ENCODE measurements at places on chromosomes 3 and 15.
A peak's percentile ranks its signal among the peaks of the same experiment; 100 is the strongest.

- no peak for DNase-seq
These were observed 4.3 kb upstream of the MRPS25 start for GRCh38 chr3:15069441-15069840.

GRCh38 chr3:46646700-46647099 lies 34.4 kb downstream of the FAM240A start:
- DNase-seq, result no peak

- DNase-seq, result peak; percentile 68
These were observed 35.8 kb downstream of the MGLL start for GRCh38 chr3:127786353-127787070.

GRCh38 chr3:14332392-14332791 lies 70.0 kb upstream of the SLC6A6 start:
- no peak for DNase-seq

- no peak for DNase-seq
These were observed 21.0 kb upstream of the CLDN18 start for GRCh38 chr3:137988982-137989381.

DNA sequence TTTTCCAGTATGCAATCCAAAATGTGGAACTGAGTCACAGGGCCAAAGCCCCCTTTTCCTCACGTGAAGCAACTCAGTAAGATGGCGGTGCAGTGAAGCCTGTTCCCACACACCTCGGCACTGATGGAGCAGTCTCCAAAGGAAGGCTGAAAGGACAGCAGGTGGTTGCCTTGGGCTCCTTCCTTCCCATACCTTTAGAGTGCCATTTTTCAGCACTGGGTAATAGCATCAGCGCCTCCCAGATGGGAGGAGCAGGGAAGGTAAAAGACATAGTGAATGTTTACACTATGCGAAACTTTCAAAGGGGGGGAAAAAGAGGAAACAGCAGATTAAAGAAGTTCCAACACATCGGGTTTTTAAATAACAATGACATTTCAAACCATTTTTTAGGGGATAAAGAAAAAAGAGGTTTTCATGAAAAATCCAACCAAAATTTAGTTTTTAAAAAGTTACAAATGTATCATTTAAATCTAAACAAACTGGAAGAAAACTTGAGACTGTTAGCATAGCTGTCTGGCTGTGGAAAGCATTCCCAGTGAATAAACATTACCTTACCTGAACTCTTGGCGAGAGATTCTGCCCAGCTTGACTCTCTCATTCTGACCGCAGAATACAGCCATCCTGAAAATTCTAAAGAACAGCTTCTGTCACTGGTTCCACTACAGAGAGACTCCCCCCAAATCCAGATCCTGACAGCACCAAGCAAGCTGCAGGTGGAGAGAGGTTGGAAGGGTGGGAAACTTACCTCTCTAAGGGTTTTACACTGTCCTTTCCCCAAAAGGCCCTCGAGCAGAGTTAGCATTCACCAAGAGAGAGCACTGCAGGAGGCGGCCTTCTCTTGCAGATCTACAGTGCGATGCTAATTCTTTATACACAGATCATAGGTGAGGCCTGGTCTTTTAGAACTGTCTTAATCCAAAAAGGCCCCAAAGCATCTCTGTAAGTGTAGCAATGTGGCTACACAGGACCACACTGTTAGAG lies 32.6 kb downstream of the ABCC5 start:
- DNase-seq, result no peak

- no peak for DNase-seq
These were observed 11.4 kb upstream of the C3orf22 start for GRCh38 chr3:126570103-126570541.

DNA sequence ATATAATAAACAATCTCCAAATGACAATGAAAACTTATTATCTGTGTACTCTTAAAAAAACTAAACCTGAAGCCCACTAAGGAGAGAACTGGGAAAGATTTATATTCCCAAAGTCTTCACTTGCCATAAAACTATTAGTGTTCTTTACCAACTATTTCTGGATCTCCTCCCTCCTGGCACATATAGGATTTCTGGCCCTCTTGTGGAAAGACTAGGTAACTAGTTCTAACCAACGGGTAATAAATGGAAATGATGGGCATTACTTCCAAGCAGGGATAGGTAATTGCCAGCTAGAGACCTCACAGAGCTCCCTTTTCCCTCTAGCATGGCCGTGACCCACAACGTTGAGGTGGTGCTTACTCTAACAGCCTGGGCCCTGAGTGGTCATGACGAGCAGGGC lies 110.1 kb downstream of the DNAH12 start:
- DNase-seq, result no peak

- DNase-seq, result no peak
These were observed 24.0 kb downstream of the RMDN3 start for GRCh38 chr15:40731034-40731433.

GRCh38 chr3:55615694-55616295 lies 128.7 kb upstream of the WNT5A start:
- DNase-seq, result no peak

DNA sequence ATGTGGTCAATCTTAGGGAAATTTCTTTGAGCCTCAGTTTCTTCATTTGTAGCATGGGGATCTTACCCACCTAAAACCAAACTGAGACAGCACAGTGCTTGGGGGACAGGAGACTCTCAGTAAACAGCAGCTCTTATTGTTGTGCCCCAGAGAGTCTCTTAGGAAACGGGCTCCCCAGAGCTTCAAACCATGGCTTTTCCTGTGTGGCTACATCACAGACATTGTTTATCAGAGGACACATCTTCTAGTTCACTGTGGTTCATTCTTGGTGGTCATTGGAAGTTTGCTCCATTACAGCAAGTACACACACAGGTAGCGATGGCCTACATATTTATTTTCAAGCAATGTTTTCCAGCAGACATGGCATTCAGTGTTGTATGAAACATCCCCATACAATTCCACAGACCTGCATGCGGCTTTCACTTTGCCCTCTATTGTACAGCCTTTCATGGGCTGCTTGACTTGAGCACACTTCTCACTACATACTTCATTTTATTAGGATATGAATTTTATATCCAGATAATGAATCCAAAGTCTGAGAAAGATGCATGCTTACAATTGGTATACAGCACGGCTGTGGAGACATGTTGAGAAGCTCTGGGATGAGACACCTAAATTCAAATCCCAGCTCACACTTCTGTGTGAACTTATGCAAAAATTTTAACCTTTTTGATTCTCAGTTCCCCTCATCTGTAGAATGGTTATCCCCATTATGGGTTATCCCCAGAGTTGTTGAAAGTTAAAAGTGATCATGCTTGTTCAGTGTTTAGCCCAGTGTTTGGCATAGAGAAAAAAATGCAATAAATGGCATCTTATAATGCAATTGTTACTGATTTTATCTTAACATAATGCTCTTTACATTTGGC lies 84.8 kb upstream of the ICE2 start:
- DNase-seq, result no peak

GRCh38 chr3:120214176-120214575 lies 70.8 kb downstream of the GPR156 start:
- DNase-seq, result no peak

- DNase-seq, result no peak
These were observed 121.3 kb upstream of the TBL1XR1 start for GRCh38 chr3:177318559-177318958.

DNA sequence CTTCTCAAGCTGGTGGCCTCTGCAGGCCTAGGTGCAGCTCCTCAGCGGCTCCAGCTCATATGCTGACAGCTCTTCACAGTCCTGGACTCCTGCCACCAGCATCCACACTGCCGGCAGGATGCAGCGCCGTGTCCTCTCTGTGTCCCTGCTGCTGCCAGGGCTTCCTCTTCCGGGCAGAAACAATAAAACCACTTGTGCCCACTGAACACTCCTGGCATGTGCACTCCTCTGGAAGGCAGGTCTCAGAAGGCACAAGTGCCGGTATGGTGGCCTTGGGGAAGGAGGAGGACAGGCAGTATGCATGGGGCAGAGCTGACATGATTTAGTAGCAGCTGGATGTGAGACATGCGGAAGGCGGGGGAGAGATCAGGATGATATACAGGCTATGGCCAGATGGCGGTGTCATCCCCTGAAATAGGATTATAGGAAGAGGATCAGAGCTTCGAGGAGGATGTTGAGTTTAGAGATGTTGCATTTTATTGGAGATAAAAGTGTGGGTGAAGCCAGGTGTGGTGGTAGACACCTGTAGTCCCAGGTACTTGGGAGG lies 7.5 kb upstream of the MAN2A2 start:
- no peak for DNase-seq

GRCh38 chr3:99418209-99418635 lies 220.2 kb upstream of the COL8A1 start:
- DNase-seq, result no peak

DNA sequence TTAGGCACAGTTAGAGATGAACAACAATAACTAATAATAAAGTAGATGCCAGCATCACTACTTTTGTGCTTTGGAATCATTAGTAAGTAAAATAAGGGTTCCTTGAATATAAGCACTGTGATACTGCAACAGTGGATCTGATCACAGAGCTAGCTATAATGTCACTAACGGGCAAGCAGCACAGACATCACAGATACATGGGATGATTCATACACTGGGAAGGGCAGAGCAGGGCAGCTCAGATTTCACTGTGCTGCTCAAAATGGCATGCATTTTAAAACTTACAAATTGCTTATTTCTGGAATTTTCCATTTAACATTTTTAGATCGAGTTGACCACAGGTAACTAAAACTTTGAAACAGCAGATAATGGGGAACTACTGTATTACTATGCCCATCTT lies 476.6 kb downstream of the FHIT start:
- no peak for DNase-seq

- DNase-seq, result no peak
These were observed 39.3 kb upstream of the INSYN1 start for GRCh38 chr15:73792415-73792814.

GRCh38 chr3:56825567-56826438 lies 24.1 kb upstream of the ARHGEF3 start:
- DNase-seq, result no peak

DNA sequence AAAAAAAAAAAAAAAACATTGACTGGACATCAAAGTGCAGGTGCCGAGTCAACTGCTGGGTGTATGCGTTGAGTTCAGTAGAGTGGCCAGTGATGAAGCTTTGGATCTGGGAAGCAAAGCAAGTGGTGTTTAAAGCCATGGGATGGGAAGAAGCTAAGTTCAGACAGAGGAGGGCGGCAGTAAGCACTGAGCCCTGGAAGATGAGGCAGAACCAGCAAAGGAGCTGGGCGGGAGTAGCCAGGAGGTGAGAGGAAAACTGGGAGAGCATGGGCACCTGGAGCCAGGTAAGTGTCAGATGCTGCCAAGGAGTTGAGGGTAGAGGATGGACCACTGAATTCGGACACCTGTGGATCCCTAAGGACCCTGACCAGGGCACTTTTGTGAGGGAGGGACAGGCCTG lies 11.4 kb upstream of the GNAI2 start:
- no peak for DNase-seq

- no peak for DNase-seq
These were observed 9.1 kb downstream of the NCEH1 start for GRCh38 chr3:172701751-172702150.

DNA sequence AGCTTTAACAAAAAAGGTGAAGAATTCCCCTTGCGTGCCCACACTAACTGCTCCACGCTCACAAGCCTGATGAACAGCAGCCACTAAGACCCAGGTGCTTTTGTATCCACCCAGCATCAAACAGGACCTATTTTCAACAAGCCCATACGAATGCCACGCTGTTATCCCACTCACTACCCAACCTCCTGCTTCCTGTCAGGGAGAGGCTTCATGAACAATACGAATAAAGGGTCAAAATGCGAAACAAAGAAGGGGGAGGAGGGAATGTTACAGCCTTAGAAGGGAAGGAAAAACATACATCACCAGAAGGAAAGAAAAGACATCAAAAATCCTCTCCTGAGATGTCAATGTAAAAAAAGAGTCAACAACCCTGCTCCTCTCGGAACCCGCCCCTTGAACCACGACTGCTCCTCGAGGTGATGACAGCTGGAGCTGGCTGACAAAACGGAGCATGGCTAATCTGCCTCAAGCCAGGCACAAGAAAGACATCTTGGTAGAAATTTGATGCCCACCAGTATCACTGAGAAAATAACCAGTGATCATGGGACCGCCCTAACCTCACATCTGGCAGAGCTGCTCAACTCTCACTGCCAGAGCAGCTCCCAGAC lies 9.7 kb downstream of the ERC2 start:
- DNase-seq, result no peak

DNA sequence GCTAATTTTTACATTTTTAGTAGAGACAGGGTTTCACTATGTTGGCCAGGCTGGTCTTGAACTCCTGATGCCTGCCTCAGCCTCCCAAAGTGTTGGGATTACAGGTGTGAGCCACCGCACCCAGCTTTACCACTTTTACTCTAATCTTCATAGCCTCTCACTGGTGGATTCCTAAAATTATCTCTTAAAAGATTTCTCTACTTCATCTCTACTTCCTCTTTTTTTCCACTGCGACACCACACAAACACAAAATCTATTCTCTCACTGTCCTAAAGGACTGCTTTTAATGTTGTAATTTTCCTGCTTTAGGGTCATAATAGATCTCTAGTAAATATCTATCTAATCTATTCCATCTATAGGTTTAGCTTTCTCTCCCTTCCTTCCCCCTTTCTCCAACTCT lies 34.0 kb upstream of the TBL1XR1 start:
- DNase-seq, result no peak

DNA sequence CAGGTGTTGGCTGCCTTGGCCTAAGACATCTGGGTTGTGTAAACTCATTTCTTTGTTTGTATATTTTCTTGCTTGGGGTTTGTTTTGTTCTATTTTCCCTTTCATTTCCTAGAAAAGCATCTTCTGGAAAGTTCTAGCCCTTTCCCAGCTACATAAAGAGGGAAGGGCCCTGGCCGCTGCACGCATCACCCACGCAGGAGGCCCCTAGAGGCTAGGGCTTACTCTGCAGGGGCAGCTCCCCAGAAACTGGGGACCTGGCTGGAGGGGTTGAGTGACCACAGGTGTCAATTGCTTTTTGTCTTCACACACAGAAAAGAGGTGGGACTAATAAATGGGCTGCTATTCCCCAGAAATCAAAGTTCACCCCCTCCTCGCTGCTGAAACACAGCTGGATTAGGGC lies 52.6 kb downstream of the PDIA5 start:
- DNase-seq, result no peak

GRCh38 chr3:184737063-184737462 lies 25.2 kb upstream of the MAGEF1 start:
- DNase-seq, result no peak

- DNase-seq, result no peak
These were observed 5.2 kb downstream of the OPA1 start for GRCh38 chr3:193598202-193598601.

DNA sequence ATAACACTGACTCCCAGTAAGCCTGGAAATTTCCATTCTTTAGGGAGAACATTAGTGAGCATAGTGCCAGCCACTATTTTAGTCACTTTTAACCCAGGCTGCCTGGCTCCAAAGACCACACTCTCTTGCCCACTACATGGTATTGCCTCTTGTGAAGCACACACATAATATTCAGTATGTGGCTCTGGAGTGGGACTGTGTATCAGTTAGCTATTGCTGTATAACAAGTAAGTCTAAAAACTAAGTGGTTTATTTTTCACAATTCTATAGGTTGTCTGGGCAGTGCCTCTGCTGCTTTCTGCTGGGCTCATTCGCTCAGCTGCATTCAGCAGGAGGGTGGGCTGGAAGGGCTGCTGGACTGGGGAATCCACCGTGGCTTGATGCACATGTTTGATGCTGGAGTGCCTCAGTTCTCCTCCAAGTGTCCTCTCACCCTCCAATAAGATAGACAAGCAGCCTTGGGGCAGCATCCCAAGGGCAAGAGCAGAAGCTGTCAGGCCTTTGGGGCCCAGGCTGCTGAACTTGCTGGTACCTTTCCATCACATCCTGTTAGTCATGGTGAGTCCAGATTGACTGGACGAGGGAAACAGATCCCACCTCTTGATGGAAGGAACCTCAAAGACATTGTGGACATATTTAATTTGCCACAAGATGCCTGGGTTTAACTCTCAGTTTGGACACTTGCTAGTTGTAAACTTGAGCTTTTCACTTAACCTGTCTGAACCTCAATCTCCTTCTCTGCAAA lies 66.6 kb upstream of the TLE3 start:
- DNase-seq, result no peak
